ENCODE measurements at places on chromosomes 3 and 15.

DNA sequence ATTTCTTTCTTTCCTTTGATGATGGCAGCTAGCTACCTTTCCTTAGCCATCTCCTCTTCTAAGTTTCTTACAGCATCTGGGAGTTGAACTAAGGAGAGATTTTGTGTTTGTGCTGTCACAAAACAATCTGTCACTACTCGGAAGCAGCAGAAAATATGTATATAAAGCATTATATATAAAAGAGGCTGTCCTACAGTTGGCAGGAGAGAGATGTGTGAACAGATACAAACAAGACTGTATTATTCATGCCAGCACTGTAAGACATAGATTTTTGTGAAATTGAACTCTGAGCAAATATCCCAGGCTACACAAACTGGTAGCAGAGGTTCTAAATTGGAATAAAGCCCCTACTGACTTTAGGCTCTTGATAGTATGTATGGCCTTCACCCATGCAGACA is 577.5 kb upstream of the NECTIN3 start:
- no peak for DNase-seq

DNA sequence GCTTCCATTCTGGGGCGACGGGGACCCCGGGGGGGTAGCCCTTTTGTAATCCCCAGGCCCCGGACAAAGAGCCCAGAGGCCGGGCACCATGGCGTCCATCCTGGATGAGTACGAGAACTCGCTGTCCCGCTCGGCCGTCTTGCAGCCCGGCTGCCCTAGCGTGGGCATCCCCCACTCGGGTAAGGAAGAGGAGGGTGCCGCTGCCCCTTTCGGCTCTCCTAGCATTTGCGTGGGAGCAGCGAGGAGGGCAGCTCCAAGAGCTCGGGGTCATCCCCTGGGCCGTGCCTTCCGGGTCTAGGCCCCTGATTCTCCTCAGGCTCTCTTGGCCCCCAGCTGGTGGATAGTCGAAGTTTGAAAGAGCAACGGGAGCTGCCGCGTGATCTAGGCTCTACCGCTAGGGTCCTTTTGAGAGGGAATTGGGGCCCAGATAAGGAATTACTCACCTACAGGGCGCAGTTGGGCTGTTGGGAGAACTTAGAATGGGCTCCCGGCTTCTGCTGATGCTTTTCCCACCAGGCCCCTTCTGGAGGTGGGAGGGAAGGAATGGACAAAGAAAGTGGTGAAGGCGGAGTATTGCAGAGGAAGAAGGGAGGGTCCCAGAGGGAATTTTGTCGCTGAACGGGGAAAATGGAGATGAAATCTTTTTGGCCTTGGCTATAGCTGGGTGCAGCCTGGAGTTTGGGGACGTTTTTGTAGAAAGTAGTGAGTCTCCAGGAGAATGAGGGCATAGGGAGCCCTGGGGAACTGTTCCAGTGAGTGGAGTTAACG is 615 bp downstream of the VPS18 start:
- peak; percentile 55 for DNase-seq

DNA sequence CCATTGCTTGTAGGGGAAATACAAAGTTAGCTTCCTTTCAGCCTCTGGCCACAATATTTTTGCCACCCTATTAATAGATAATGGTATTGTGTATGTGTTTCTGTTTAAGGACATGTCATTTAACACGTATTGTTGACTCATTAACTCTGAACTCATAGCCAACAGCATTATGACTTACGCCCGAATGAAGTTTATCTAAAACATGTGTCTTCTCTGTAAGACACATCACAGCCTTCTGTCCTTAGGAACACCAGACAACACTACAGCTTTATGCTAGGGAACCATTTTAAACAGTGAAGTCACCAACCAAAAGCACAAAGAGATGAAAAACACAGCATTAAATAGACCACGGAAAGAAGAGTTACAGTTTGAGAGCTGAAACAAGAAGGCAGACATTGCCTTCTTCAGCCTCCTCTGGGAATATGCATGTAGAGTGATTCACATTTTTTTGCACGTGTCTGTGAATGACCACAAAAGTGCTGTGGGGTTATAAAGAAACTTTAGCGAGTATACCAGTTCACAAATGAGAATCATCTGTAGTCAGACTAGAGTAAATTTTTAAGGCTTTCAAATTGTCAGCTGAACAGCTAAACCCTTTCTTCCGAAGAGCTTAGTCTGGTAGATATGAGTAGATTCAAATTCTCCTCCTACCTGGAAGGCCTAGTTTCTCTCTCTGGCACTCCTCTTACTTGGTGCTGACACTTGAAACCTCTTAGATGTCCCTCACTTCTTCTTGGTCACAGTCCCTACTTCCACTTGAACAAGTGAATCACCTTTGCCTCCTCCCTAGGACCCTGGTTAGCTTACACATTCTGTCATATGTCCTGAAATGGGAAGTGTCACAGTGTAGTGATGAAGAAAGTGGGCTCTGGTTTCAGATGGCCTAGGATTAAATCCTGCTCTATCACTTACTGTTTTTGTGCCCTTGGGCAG is 32.2 kb downstream of the MCTP2 start:
- no peak for DNase-seq

- DNase-seq = peak; percentile 27
These were observed 336.2 kb upstream of the TPM1 start for GRCh38 chr15:62706317-62706716.

- DNase-seq = no peak
These were observed 589 bp downstream of the KLF15 start for GRCh38 chr3:126356373-126357264.

- DNase-seq = no peak
These were observed 62.9 kb upstream of the AGBL1 start for GRCh38 chr15:86016750-86017149.

DNA sequence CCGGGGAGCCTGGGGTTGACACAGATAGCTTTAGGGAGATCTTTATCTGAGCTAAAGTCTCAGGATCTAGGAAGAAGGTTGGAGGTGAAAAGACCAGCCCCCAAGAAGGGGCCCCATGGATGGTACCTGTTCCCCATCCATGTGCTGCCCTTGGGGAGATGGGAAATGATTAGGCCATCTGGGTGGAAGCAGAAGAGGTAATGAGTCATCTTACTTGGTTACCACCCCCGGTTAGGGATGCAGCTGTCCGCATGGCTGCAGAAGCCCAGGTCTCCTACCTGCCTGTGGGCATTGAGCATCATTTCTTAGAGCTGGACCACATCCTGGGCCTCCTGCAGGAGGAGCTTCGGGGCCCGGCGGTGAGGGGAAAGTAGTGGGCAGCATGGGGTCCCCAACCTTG is 3.1 kb upstream of the CPLX3 start:
- no peak for DNase-seq

DNA sequence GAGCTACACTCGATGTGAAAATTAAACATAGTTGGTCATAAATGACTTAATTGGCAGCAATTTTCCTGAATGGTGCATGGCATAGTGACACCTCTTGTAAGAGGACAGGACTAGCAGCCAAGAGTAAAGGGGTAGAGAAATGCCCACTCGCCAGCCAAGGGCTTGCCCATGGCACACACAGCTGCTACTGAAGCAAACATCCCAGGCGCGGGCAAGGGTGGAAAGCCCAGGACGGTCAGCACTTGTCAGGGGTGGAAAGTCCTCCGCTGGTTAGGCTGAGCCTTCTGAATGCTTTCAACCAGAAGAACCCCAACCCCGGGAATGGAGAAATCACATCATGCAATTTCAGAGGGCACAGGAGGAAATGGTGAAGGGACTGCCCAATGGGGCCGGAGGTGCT is 31.6 kb downstream of the BDH1 start:
- DNase-seq = no peak

- DNase-seq = no peak
These were observed 84.3 kb downstream of the MTHFS start for GRCh38 chr15:79812541-79812940.

DNA sequence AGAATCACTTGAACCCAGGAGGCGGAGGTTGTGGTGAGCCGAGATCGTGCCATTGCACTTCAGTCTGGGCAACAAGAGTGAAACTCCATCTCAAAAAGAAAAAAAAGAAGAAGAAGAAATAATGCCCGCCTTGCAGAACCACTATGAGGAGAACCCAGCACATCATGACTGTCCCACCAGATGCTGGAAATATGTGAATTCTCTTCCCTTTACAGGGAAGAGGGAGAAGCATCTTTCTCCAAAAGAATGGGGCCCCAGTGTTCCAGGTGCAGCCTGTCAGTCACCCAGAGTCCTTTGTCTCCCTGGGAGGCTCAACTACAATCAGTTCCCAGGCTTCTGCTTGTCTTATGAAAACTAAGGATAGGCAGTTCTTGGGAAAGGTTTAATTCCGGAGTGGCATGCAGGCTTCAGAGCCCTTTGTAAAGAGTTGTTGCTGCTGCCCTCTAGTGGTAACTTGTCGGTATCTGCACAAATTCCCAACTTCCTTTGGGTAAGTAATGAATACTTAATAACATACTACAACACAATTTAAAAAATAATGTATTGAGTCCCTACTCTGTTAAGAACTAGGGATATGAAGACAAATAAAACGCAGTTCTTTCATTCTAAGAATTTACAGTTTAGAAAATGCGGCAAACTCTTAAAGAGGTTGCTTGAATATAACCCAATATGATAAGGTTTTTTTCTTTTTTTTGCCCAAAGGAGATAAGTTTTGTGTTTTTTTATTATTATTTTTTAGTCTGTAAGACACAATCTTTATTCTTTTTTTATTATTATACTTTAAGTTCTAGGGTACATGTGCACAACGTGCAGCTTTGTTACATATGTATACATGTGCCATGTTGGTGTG is 18.6 kb upstream of the TICRR start:
- DNase-seq = peak; percentile 41

DNA sequence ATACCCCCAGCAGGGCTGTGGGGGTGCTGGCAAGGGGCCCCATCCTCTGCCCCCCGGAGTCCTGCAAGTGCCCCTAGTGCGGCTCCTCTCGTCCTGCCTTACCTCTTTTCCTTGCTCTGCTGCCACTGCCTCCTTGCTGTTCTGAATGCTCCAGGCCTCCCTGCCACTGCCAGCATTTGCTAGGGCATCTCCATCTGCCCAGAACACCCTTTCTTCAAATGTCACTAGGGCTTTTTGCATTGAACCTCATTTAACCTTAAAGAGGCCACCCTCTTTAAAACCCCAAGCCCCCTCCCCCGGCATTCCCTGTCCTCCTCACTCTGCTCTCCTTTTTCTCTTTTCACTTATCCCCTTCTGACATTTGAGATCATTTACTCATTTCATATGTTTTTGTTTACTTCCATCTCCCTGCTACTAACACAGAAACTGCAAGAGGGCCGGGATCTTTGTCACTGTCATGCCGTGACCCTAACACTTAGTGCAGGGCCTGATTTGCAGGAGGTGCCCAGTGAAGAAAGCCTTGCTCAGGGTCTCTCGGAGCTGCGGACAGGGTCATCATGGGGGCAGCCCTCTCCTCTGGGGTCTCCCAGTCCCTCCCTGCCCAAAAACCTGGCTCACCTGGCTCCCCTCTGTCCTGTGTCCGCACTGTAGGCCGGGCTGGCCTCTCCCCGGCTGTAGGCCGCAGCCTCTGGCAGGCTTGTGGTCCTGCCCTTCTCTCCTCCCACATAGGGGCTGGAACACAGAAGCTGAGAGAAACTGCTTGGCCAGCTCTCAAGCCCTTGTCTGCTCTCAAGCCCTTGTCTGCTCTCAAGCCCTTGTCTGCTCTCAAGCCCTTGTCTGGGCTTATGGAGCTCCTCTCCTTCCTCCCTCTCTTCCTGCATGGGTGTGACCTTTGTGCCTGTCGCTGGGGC is at the start of gene ACOX2:
Gene ACOX2, minus strand, starts transcription at position 690 of the 911 bp plus-strand sequence. CDS start 2,084 bp downstream, outside the sequence.
- peak; percentile 31 for DNase-seq

- no peak for DNase-seq
These were observed 25.1 kb upstream of the TCF12 start for GRCh38 chr15:56893364-56893678.
